ENCODE measurements at places on chromosomes 1 and 21.

- no peak for DNase-seq
Measured at GRCh38 chr1:173050865-173051264, at the start of gene TNFSF18. TSS of gene TNFSF18 (minus strand) at chr1:173050941. CDS start at chr1:173050896, 45 bp downstream.

- peak; percentile 35 for DNase-seq
Measured at GRCh38 chr1:164524810-164525209, 34.2 kb upstream of the PBX1 start.

- DNase-seq = no peak
Measured at GRCh38 chr1:8189931-8190483, 127.9 kb upstream of the SLC45A1 start.

- peak; percentile 24 for DNase-seq
Measured at GRCh38 chr1:246828818-246829217, 102.9 kb downstream of the AHCTF1 start.

- no peak for DNase-seq
Measured at GRCh38 chr1:245599371-245600174, 444.8 kb downstream of the KIF26B start.

- no peak for DNase-seq
Measured at GRCh38 chr1:4838231-4838630, 183.8 kb downstream of the AJAP1 start.

DNA sequence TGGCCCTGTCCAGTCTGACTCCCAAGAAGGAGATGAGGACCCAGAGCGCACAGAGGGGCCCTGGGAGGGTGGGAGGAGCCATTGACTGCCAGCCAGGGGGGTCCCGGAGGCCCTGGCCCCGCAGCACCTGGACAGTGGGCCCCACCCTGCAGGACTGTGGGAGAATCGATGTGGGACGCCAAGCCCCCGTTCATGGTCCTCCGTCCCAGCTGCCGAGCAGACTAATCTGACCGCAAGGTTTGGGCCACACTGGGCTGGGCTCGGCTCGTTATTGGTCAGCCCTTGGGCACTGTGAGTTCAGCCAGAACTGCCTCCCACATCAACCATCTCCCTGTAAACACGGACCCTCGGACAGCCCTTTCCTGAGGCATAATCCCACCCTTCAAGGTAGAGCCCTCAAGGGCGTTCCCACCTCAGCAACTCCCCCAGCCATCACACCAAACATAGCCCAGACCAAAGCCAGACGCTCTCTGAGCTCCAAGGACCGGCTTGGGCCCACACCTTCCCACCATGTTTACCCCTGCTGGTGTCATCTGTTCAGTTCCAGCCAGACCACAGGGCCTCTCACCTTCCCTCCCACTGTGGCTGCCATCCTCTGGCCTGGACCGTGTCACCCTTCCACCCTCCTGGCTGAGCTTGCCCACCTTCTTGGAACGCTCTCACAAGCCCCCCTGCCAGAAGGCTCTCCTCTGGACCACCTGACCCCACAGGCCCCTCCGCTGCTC, 16.2 kb upstream of the POFUT2 start:
- DNase-seq = no peak

DNA sequence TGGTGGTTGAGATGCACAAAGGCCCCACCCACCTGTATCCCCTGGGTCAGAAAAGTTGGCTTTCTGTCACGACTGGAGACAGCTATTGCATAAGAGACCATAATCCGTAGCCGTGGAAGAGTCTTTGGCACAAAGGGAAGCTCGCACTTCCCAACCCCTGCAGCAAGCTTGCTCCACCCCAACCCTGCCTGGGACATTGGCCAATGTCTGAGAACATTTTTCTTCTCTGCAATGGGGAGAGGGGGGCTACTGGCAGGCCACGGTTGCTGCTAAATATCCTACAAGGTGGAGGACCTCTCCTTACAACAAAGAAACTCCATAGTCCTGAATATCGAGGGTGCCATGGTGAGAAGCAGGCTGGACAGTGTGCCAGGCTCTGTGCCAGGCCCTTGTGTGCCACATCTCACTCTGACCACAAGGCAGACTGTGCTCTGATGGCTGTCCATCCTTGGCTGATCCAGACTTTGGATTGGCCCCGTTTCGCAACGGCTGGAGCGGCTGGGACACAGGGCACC, 104.1 kb downstream of the CSMD2 start:
- no peak for DNase-seq

GRCh38 chr1:75092141-75092540, 42.0 kb upstream of the LHX8 start:
- DNase-seq = no peak

GRCh38 chr1:115239426-115239825, 98.6 kb downstream of the NGF start:
- DNase-seq = no peak

GRCh38 chr1:156806512-156807440, 9.9 kb downstream of the SH2D2A start:
- no peak for DNase-seq

GRCh38 chr1:107896936-107897335, 68.0 kb downstream of the VAV3 start:
- no peak for DNase-seq

DNA sequence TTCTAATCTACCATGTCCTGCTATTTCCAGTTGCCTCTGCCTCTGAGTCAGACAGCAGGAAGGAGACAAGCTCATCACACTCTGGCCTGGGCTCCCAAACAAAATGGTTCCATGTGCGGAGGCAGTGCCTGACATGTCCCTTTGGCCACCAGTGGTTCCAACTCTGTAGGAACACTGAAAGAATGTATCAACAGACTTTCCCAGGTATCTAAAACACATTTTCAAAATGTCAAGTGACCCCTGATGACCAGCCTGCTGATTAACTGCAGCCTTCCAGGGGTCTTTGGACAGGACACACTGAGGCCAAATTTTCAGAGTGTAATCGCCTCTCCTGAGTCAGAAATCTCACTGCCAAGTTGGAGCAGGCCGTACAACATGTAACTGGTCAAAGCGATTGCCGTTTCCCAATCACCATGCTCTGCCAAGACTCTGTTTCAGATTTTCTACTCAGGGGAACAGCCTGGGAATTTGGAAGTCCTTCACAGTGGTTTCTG, 172.7 kb downstream of the TPR start:
- no peak for DNase-seq

DNA sequence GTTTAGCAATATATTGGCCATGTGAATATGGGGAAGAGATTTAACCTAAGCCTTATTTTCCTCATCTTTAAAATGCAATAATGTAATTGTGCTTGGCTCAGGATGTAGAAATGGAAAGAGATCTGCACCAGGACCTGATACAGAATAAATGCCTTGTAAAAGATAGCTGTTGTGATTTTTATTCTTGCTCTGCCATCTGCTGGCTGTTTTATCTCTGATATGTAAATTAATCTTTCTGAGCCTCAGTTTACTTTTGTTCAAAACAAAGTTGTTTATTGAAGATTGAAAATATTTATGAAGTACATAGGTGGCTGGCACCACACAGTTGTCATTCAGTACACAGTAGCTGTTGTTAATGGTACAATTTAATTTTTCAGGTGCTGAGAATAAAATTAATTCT, 21.9 kb downstream of the ZYG11B start:
- DNase-seq = no peak

DNA sequence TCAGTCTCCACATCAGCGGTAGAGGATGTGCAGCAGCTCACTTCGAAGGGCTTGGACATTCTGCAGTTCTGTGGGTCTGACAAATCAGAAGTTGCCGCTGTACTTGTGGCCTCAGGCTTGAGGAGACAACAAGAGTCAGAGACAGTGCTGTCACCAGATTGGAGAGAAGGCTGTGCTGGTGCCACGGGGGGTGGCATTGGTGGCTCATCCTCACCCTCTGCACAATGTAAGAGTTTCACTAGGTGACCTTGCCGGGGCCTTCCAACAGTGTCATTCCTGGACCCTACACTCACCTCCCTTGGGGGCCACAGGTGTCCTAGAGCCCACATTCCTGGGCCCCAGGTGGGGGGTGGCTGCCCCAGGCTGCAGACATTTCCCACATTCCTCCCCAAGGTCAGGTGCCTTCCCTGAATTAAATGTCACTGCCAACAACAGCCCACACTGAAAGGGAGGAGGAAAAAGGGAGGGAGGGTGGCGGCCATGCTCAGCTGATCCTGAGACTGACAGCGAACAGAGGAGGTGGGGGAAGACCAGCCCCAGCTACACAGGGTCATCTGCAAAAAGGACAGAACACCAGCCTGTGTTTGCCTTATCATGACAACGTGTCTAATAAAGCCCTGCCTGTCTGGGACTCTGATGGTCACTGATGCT, 46.4 kb downstream of the TMCC2 start:
- DNase-seq = no peak

GRCh38 chr1:214551436-214552173, at the start of gene PTPN14:
TSS of gene PTPN14 (minus strand) at chr1:214551602. CDS start at chr1:214464803, 86,799 bp downstream.
- no peak for DNase-seq

- DNase-seq = peak; percentile 76
Measured at GRCh38 chr1:28172713-28173150, 3.8 kb downstream of the PTAFR start.

- no peak for DNase-seq
Measured at GRCh38 chr1:205917466-205918238, 25.6 kb downstream of the SLC26A9 start.

DNA sequence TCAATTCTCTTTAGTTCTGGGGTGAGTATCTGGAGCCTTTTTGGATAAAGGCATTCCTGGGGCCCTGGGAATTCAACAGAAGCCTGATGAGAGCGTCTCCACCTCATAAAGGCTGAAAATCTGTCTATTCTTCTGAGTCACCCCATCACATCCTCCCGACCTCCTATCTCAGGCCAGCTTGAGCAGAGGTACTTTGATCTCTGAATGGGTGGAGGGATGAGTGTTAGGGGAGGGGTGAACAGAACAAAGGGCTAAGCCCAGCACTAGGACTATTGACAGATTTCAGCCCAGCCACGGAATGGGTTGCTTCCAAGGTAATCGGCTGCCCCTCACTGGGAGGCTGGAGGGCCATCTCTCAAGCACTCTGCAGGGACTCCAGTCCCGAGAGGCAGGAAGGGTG, 2.5 kb upstream of the MYBPH start:
- DNase-seq = no peak

- DNase-seq = no peak
Measured at GRCh38 chr1:203054642-203055041, 28.4 kb downstream of the PPFIA4 start.

- no peak for DNase-seq
Measured at GRCh38 chr1:96649301-96649700, 72.3 kb upstream of the PTBP2 start.

DNA sequence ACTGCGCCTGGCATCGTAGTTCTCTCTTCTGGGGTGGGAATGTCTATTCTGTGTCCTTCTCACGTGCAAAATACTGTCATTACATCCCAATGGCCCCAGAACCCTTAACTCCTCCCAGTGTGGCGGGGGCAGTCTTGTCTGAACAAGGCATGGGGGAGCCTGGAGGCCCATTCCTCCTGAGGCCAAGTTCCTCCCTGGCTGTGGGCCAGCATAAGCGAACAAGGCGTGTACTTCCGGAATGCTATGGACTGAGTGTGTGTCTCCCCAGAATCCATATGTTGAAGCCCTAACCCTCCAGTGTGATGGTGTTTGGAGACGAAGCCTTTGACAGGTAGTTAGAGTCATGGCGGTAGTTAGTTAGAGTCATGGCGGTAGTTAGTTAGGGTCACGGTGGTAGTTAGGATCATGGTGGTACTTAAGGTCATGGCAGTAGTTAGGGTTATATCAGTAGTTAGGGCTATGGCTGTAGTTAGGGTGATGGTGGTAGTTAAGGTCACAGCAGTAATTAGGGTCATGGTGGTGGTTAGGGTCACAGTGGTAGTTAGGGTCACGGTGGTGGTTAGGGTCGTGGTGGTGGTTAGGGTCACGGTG, 71.0 kb downstream of the PRKCZ start:
- no peak for DNase-seq

- peak; percentile 90 for DNase-seq
Measured at GRCh38 chr1:114113411-114114184, 40.1 kb downstream of the SYT6 start.

DNA sequence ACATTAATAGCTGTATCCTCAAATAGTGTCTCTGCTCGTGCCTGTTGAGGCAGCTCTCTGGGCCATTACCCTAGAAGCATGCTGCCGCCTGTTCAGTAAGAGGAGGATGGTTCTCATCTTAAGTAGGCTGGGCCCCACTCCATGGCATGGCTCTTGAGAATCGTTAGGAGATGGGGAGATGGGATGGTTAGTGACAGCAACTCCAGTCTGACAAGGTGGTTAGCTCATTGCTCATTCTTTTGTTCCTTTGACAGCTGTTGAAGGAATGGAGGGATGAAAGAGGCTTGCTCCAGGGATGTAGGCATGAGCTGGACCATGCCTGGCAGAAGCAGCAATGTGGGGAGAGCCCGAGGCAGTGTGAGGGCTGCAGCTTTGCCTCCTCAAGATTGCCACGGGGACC, 68.2 kb downstream of the MAP10 start:
- no peak for DNase-seq

DNA sequence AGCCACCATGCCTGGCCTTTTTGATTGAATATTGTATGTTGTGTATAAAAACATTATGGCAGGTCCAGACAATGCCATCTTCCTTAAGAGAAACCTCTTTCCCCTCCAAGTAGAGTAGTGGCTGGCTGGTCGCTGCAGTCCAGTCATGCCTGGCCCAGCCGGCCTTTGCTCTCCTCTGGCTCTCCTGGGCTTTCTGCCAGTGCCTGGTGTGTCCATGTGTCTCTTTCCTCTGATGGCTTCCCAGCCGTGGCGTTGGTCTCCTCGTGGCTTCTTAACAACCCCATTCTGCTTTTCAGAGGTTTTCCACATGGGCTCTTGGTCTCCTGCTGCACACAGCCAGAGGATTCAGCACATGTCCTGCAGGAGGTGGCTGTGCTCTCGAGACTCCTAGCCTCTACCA, 58.7 kb downstream of the DIP2A start:
- no peak for DNase-seq

- no peak for DNase-seq
Measured at GRCh38 chr1:219085082-219085481, 88.6 kb upstream of the LYPLAL1 start.

DNA sequence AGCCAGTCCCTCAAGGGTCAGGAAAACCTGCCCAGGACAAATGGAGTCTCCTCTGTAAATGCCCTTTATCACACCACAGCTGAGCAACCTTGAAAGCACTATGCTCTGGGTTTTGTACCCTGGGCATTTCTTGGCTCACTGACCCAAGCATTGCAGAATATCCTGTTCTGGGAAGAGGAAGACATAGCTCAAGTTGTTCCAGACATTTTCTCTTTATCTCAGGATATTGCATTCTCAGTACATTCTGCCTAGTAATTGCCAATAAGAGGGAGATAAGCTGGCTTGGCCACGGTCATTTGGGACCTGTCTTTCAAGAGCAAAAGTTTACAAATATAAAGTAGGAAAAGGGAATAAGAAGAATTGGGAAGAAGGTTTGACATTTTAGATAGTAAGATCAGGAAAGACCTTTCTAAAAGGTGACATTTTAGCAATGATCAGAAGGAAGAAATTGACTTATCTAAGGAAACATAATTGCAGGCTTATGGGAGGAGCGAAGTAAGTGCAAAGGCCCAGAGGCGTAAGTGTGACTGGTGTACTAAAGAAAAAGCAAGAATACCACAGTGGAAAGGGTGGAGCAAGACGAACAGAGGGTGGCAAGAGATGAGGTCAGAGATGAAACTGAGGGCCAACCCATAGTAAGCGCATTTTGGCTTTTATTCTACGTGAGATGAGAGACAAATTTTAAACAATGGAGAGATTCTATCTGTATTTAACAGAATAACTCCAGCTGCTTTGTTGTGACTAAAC, 394.0 kb upstream of the CXADR start:
- DNase-seq = no peak

- DNase-seq = no peak
Measured at GRCh38 chr1:92424381-92424780, 62.3 kb downstream of the GFI1 start.
